Nephron progenitor cell (in vitro differentiated cells): ENCODE measurements at places on chromosomes 12 and 14.
A peak's percentile ranks its signal among the peaks of the same experiment; 100 is the strongest.

DNA sequence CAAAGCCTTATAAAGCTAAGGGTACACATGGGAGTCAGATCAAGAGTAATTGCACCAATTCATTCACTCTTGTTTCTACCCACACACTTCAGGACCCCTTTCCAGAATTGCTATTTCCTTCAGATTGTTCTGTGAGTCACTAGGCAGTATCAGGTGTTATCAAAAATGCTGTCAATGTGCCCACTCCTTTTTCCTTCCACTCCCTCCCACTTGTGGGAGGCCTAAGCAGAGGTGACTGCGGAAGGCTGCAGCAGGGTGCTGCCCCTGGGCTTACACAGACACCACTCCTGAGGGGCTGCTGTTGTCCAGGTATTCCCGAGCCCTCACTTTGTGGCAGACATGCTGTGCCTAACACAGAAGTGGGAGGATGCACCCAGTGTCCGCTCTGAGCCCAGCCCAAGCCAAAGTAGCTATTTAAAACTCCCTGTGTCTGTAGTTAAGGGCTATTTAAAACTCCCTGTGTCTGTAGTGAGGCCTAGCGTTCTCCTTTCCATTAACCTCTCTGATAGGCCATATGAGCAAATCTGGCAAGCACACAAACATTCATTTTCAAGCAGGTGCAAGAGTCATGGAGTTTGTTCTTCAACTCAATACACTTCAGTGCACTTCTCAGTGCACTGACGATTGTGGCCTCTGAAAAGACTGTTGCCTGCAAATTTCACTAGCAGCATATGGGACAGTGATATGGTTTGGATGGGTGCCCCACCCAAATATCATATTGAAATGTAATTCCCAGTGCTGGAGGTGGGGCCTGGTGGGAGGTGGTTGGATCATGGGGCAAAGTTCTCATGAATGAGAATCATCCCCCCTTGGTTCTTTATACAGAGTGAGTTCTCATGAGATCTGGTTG is 117.8 kb downstream of the PHLDA1 start:
- DNase-seq, result no peak

- no peak for DNase-seq
These were observed 248.1 kb upstream of the SOX5 start for GRCh38 chr12:24197532-24197931.

GRCh38 chr12:97490141-97490540 is 27.5 kb downstream of the RMST start:
- DNase-seq, result no peak

DNA sequence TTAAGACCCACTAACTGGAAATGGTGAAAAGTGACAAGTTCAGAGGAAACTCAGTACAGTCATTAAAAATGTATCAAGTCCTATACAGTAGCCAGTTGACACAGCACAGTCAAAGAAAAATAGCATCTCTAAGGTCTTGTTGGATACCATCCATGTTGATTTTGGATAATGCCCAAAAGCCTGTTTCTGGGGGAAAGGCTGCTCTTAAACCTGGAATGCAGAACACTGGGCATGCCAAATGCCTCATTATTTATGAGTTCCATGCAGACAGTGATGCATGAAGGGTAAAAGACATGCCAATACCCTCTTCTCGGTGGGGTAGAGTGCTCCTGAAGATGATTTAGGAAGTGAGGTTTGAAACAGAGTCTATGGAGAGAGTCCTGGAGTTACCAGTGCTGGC is 29.6 kb downstream of the KCNK13 start:
- no peak for DNase-seq

DNA sequence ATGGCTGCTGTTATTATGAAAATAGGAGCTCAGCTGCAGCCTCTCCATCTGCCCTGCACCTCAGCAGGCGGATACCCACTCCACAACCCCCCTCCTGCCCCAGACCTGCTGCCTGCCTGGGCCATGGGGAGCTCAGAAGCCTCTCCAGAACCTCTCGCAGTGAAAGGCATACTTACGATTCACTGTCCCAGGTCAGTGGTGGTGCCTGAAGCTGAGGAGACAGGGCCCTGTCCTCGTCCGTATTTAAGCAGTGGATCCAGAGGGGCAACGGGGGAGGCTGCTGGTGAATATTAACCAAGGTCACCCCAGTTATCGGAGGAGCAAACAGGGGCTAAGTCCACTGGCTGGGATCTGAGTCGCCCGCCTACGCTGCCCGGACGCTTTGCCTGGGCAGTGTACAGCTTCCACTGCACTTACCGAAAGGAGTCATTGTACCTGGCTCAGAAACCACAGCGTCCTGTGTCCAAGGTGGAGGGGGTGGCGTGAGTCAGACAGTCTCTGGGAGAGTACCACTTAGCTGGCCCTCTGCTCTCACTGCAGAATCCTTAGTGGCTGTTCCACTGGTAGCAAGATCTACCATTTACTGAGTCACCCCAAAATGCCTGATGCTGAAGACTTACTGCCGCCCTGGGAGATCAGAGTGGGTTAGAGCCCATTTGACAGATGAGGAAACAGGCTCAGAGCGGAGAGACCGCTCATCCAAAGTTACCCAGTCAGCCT is at the start of gene SERPINA1:
Gene SERPINA1 (minus strand): TSS at position 219 of the 720 bp plus-strand sequence. CDS start 5,365 bp downstream, outside the sequence.
- no peak for DNase-seq

- DNase-seq, result no peak
These were observed 28.0 kb downstream of the TTLL5 start for GRCh38 chr14:75689012-75689411.

DNA sequence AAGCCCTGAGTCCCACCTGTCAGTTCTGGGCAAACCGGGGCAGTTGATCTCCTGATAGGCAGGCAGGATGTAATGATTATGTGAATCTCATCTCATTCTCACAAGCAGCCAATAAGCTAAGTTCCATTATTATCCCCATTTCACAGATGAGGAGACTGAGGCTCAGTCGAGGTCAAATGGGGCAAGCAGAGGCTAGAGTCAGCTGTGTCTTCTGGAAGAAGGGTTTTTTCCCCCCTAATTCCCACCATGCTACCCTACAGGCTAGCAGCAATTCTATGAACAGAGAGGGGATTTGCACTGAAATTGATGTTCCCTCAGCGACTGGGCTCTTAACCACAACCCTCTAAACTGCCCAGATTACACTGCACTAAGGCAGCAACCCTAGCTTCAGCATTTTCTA is 93.8 kb upstream of the MAP1LC3B2 start:
- no peak for DNase-seq

- DNase-seq, result no peak
These were observed 319.4 kb downstream of the KCNC2 start for GRCh38 chr12:74890237-74890599.

- DNase-seq, result no peak
These were observed 103.2 kb upstream of the PARP11 start for GRCh38 chr12:3976351-3976938.

DNA sequence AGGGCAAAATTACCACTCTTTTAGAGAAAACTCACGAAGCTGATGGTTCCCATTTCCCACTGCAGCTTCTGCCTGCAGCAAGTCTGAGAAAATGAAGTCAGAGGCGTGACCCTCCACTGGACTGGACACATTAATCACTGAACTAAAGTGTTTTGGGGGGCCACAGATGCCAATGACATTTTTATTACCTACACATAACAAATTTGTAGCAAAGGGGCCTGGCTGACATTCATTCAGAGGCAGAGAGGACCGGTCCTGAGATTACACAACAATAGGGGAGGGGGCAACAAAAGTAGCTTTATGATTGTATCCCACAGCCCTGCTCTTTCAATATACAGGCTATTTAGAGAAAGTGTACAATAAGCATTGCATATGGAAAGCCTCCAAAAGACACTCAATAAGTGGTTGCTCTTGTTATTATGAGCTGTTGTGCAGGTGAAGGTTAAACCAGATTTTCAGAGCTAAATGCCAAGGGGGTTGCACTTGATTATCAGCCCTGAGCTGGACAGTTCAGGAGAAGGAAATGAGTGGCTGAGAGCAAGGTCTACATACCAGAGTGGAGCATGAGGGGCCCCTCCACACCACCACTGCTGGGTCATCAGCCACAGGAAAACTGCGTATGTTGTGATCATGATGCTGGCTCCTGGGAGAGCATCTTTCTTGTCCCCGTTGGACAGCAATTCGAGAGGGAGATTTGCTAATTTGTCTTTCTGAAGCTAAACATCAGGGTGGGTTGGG is 41.5 kb upstream of the CCDC60 start:
- peak; percentile 27 for DNase-seq

- no peak for DNase-seq
These were observed 36.6 kb downstream of the SERPINA3 start for GRCh38 chr14:94648801-94649200.

- DNase-seq, result no peak
These were observed 1.6 kb downstream of the GABARAPL1 start for GRCh38 chr12:10214136-10214894.

GRCh38 chr14:22184830-22185168 is 404.2 kb downstream of the DAD1 start:
- DNase-seq, result no peak

- no peak for DNase-seq
These were observed 31.7 kb downstream of the RTRAF start for GRCh38 chr14:52020866-52021717.

DNA sequence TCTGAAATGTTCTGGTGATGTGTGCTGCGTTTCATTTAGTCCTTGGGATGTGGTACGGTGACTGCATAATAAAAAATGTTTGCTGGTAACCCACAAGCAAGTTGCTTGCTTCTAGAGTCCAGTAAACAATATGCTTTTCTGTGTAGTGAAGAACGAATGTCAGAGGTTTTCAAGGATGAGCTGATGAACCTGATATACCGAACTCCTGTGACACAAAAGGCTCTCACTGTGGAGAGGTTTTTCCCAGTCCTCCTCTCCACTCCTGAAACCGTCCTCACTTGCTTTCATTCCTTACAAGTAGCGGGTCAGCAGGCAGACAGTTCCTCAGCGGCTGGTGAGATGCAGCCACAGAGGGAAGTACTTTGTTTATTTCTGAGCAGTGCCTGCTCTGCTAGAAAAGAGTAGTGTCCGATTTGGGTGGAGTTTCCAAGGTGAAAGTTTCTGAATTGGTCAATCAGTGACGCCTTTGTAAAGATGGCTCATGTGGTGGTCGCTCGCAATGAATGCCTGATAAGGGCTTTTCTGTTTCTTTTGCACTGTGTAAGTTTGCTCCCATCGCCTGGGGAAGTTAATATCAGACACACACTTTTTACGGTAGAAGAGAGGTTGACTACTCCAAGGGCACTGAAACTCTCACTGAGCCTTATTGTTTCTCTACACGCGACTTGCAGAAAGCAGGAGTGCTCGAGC is 3.0 kb downstream of the ETV6 start:
- DNase-seq, result no peak

GRCh38 chr14:82951171-82951570 is 1417.5 kb upstream of the SEL1L start:
- DNase-seq, result no peak

- peak; percentile 84 for DNase-seq
These were observed 12.4 kb upstream of the NRXN3 start for GRCh38 chr14:78157494-78158437.

- DNase-seq, result peak; percentile 57
These were observed 44.5 kb downstream of the PSMA6 start for GRCh38 chr14:35336494-35337268.

DNA sequence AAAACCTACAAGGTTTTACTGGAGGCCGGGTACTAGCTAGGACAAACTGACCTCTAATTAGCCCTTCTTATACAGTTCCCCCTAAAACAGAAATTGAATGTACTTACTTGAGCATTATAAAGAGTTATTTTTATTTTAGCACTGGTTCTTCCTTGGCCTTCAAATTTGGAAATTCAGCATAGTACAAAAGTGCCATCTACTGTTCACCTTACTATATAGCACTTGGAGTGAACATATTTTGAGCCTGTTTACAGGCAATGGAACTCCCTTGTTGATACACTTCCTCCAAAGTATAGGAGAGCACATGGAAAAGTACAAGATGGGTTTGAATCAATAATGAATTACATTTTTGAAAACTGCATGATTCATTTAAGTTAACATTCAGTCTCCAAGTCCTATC is 3.9 kb upstream of the POC1B start:
- no peak for DNase-seq

DNA sequence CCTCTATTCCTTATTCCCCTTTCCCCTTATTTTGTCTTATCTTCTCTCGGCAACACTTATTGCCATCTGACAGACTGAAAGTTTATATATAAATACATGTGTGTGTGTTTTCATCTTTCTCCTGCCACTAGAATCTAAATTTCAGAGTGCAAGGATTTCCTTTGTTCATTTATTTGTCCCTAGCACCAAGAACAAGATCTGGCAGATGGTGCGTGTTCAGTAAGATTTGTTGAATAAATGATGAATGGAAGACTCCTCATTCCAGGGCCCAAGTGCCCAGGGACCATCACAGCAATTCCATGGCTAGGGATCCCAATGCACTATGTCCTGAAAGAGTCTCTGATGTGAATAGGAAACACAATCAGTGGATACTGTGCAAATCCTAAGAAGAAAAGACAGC is 97.9 kb upstream of the EEA1 start:
- DNase-seq, result no peak

- no peak for DNase-seq
These were observed 10.3 kb upstream of the LGALS3 start for GRCh38 chr14:55118761-55119160.

DNA sequence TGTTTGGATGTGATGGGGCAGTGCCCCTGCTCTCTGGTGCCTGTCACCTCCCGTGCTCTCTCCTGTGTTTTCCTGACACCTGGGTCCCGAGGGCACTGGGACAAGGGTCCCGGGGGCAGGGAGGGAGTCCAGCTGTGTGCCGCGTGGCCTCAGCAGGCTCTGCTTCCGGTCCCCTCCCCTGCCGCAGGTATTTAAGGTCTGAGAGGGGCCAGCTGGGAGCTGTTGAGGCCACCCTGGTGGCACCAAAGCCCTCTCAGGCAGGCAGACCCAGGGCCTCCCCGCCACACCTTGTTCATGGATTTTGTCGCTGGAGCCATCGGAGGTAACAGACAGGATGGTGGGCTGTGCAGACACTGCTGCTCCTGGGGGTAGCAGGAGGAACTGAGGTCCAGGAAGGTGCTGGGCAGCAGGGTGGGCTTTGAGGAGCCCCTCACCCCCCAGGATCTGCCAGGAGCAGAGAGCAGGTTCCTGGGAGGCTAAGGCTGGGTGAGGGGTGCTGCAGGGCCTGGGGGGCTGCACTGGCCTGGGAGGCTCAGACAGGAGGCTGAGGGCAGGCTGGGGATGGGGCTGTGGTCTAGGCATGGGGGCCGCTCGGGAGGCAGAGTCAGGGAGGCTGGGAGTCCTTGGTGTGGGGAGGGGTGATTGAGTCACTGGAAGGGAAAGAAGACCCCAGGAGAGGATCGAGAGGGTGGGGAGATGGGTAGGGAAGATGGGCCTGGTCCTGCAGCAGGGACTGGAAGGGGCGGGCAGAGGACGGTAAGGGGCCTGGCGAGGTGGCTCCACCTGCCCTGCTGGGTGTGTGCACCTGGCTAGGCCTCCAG is at the start of gene SLC25A47:
Gene SLC25A47 (plus strand): TSS at position 219 of the 821 bp plus-strand sequence. CDS start 76 bp downstream, at position 295.
- DNase-seq, result no peak

GRCh38 chr12:47314996-47315395 is 235.2 kb upstream of the AMIGO2 start:
- DNase-seq, result no peak

- DNase-seq, result no peak
These were observed 106.2 kb upstream of the NAV3 start for GRCh38 chr12:77724367-77724957.

- no peak for DNase-seq
These were observed 18.9 kb downstream of the ARL6IP4 start for GRCh38 chr12:122999196-122999946.

DNA sequence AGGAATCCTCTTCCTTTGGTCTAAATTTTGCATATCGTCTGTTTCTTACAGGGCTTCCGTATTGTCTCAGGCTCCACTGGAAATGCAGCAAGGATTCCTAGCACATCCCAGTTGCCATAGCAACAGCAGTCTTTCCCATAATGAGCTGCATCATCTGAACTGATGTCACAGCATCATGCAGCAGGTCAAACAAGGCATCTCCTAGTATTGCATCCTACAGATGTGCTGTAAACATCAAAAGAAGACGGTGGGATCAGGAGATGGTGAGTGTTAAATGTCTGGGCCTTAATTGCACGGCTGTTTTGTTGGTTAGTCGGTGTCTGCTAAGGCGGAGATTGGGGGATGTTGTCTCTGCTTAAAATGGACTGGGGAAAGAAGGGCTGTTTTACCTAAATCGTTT is at the start of gene AKAP6:
Gene AKAP6 (plus strand): TSS at position 153 of the 400 bp plus-strand sequence. CDS start 104,196 bp downstream, outside the sequence.
- DNase-seq, result peak; percentile 6
